Fibroblast of upper back skin (primary cell): ENCODE measurements at places on chromosomes 5 and 9.

- no peak for DNase-seq
Observed at GRCh38 chr9:92749071-92749933, 15.3 kb downstream of the BICD2 start.

DNA sequence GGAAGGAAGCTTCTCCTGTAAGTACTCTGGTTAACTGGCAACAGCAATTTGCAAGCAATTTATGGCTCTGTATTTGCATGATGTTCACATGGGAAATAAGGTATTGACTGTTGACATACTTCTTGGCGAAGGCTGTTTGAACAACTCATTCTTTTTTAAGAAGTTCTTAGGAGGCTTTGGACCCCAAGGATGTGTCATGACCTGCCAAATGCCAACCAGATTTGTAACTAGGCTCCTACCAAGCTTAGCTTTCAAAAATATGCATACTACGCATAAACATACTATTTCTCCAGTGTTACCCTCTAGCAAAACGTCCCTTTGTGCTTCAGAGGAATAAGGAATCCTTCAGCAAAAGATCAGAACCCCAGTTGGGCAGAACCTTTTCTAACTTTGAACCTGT is 165.2 kb upstream of the MSX2 start:
- peak; percentile 27 for DNase-seq

DNA sequence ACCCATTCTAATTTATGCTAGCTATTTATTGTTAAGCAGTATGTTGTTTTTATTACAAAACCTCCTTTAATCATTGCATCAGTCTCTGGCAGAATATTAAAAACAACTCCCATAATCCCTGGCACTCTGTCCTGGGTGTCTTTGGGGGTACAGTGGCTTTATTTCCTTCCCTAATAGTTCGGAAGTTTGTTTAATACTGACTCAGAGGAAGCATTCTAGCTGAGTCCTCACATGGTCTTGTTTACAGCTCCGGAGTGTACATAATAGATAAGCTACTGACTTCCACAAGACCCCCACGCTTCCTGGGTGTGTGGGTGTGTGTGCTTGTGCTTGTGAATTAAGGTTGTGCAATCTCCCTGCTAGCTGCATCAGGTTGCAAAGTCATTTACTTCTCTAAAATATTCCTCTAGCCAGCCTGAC is 149.8 kb upstream of the CDKN2B start:
- no peak for DNase-seq

- DNase-seq, result peak; percentile 88
Observed at GRCh38 chr5:176619203-176619568, 9.2 kb upstream of the GPRIN1 start.

- no peak for DNase-seq
Observed at GRCh38 chr9:136719195-136719880, 7.0 kb downstream of the DIPK1B start.

GRCh38 chr9:123749580-123750202 is 180.2 kb downstream of the DENND1A start:
- DNase-seq, result peak; percentile 40
